ENCODE measurements at places on chromosomes 4 and X. TPM values are rescaled to one million over a fixed set of nuclear protein-coding genes. Genes with fewer than 3 reads are reported as not detected.

DNA sequence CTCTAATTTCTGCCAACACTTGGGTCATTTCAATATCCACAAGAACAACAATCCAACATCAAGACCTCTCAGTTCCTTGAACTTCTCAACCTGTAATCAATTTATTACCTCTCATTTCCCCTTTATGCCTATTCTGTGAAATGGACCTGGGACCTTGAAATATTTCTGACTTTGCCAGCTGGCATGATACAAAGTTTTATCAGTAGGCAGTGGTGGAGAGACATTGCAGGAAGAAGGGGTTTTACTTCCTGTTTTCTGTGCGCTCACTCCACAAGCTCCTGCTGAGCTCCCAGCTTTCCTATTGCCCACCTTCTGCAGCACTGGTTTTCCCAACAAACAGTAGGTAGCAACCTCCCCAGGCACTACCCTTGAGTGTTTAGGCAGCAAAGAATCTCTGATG lies 3.5 kb upstream of the ARHGEF6 start:
- no peak for DNase-seq

- no peak for DNase-seq
These were observed 52.1 kb upstream of the NDST4 start for GRCh38 chr4:115165503-115165902.

GRCh38 chrX:128928636-128929035 lies 594.7 kb downstream of the SMARCA1 start:
- no peak for DNase-seq

- DNase-seq = no peak
These were observed 22.2 kb downstream of the FABP2 start for GRCh38 chr4:119299741-119300100.

- no peak for DNase-seq
These were observed 22.7 kb upstream of the PLA2G12A start for GRCh38 chr4:109752525-109752924.

- DNase-seq = no peak
These were observed 23.5 kb downstream of the OTC start for GRCh38 chrX:38375891-38376290.

DNA sequence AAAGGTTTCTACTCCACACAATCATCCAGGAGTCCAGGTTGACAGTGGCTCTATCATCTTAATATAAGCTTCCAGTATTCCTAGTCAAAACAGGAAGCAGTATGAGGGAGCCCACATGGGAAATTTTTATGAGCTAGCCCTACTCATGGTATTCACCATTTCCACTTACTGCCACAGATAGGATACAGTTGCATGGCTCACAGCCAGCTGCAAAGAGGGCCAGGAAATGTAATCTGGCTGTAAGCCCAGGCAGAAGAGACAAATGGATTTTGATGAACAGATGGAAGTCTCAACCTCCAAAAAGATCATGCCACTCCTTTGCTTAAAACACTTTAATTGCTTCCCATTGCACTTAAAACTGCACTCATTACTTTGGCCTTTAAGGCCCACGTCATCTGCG lies 150.6 kb downstream of the ADAMTS3 start:
- DNase-seq = peak; percentile 64

DNA sequence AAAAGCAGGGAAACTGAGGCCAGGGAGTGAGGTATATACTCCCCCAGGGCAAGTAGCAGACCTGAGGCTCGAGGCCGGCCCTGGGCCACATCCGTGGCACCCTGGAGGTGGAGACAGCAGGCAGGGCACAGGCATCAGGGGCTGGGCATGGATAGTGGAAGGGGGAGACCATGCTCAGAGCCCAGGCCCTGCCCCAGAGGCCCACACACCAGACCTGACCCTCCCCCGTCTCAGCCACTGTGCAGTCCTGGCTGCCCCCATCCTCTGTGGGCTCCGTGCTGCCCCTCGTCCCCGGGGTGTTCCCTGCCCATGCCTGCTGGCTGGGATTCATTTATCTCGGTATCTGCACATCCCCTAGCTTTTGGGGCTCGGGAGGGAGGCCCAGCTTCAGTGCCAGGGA lies 103.1 kb upstream of the NKX1-1 start:
- no peak for DNase-seq

DNA sequence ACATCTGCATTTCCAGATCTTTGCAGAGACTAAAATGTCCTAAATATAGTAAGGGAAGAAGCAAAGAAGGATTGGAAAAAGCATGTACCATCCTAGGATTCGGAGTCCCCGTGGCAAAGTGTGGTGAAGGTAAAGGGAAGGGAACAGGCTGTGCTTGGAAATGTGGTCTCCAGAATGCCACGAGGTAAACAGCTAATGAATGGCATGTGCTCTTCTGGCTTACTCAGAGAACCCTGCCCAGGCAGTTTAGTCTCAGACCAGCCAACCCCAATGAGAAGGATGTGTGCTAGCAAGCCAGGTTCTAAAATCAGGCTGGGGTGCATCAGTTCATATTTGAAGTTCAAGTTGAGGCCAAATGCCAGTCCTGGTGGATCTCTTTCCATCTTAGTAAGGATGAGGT lies 113.1 kb downstream of the RS1 start:
- DNase-seq = no peak

GRCh38 chr4:59400334-59400733 lies 1799.8 kb upstream of the ADGRL3 start:
- no peak for DNase-seq

DNA sequence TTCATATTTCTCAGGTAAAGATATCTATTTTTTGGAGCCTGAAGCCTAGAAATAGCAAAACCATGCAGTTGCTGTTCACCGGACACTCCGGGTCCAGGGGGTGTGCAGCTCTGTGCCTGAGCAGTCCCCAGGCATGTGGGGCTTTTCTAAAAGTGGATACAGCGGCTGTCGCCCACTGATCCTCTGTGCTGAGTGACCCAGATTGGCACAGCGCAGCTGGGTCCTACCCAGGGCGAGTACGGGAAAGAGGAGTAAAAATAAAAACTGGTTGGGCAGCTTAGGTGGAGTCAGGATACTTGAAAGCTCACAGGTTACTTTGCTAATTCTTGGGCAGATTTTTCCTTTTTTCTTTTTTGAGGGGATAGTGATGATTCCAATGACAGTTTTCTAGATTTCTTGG lies 118.8 kb downstream of the UCHL1 start:
- DNase-seq = no peak

DNA sequence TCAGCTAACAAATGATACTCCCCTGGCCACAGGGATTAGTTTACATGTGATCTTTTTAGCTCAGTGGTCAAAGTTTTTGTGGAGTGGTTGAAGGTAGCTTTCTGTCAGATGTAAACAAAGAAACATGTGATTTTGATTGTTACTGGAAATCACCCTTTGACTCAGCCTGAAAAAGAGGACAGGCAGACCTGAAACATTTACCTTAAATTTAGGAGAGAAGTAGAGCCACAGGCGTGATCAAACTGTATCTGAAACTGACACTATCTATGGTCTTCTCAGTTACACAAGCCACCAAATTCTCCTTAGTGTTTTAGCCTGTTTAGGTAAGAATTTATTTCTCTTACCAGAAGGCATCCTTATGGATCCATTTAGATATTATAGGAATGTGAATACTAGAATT lies 136.7 kb downstream of the CBLL2 start:
- no peak for DNase-seq

- no peak for DNase-seq
These were observed 714.5 kb downstream of the GRID2 start for GRCh38 chr4:93018243-93018642.

- no peak for DNase-seq
These were observed 59.9 kb upstream of the TXK start for GRCh38 chr4:48193921-48194468.

DNA sequence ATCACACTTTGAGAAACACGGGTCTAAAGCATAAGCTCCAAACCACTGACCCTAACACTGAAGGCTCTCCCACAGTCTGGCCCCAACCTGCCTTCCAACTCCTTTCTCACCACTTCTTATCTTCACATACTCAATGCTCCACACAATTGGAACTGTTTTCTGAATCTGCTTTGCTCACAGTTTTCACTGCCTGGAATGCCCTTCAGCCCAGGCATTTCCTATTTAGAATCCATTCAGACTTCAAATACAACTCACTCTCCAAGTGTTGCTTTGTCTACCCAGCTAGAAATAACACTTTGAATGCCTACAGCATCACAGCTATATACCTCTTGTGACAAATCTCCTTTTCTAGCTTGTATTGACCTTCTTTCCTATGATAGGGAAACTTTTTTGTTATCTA lies 10.2 kb downstream of the OTUD4 start:
- no peak for DNase-seq

- peak; percentile 44 for DNase-seq
These were observed 23.3 kb downstream of the BRCC3 start for GRCh38 chrX:155094468-155095061.

The SLC4A4 gene
- 78.6 TPM for total RNA-seq

The BANK1 gene
- 20.5 TPM for total RNA-seq

The PRRG1 gene
- 15.0 TPM for total RNA-seq

The TENM3 gene
- total RNA-seq = 3.8 TPM

The TMPRSS11A gene
- not detected for total RNA-seq

The PAGE2 gene
- not detected for total RNA-seq

The HERC6 gene
- total RNA-seq = 12.1 TPM

The RAB33A gene
- total RNA-seq = 2.0 TPM

Measured in lung (tissue), 17 donors.